ENCODE measurements at places on chromosomes 4 and X.
A peak's percentile ranks its signal among the peaks of the same experiment; 100 is the strongest.

DNA sequence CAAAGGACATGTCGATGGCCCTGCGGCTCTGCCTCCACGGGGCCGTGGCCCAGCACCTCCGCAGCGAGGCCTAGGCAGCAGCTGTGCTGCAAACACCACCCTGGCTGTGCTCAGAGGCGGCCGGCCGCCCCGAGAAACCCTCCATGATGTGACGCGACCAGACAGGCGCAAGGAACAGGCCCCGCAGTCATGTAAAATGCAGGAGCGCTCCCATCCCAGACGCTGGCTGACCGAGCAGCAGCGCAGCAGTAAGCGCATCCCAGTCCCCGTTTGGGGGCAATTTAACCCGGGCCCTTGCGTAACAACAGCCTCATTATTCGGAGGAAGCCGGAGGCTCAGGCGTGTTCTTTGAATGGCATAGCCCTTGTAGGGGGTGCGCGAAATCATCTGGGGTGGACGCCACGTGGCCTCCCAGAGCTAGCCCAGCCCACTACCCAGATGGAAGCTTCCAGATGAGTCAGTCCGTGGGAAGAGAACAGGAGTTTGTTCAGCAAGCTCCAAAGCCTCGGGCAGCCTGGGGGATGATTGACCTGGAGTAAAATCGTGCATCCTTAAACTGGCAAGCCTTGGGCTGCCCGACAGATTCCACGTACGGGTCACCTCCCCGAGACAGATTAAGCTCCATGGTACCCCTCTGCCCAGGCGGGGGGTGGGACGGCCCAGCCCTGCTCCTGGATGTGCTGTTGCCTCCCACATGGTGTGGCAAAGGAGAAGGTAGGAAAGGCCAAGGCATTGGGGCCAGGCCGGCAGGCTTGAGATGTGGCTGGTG lies 124.0 kb downstream of the HMX1 start:
- DNase-seq = no peak

GRCh38 chrX:14718403-14718802 lies 154.5 kb downstream of the FANCB start:
- no peak for DNase-seq

GRCh38 chrX:53223955-53224859 lies 800 bp downstream of the KDM5C start:
- DNase-seq = peak; percentile 6

GRCh38 chr4:86955888-86956451 lies 21.2 kb downstream of the AFF1 start:
- no peak for DNase-seq

GRCh38 chr4:123351713-123352112 lies 44.9 kb upstream of the SPRY1 start:
- DNase-seq = no peak

DNA sequence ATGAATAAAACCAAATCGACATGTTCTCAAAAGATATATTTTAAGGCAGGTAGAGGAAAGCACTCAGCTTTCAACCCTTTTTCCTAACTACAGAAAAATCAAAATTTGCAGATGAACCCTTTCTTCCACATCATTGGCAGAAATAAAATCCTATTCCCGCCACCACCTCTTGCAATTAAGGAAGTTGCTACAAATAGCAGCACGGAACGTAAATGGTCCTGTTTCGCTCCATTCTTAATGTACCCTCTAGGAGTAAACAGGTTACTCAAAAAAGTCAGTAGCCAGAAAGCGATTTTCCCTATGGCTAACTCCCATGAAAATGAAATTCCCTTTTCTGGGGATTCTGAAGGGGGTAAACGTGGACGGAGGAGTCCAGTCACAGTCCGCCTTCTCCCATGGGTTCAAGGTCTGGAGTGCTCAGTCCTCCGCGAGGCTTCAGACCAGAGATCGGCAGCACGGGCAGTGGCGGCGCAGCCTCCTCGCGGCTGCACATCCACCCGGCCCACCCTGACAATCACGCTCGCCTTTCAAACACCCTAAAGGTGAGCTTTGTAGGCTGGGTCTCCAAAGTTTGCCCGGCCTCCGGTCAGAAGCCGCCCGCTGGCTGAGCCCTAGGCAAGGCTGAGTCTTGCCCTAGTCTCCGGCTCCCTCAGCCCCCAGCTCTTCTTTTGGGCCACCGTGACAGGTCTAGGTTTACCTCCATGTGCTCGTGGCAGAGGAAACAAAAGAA lies 1.8 kb downstream of the ATP11C start:
- peak; percentile 11 for DNase-seq

DNA sequence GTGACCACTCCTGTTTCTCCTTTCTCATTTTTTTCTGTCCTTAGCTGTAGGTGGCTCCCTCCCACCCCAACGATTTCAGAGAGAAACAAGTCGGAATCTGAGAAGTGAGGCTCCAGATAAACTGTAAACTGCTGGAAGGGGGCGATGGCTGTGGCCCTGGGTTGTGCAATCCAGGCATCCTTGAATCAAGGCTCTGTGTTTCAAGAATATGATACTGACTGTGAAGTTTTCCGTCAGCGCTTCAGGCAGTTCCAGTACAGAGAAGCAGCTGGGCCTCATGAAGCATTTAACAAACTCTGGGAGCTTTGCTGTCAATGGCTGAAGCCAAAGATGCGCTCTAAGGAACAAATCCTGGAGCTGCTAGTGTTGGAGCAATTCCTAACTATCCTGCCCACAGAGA lies 37.7 kb downstream of the ETDC start:
- no peak for DNase-seq

GRCh38 chr4:39637586-39638353 lies 895 bp downstream of the SMIM14 start:
- DNase-seq = peak; percentile 27

DNA sequence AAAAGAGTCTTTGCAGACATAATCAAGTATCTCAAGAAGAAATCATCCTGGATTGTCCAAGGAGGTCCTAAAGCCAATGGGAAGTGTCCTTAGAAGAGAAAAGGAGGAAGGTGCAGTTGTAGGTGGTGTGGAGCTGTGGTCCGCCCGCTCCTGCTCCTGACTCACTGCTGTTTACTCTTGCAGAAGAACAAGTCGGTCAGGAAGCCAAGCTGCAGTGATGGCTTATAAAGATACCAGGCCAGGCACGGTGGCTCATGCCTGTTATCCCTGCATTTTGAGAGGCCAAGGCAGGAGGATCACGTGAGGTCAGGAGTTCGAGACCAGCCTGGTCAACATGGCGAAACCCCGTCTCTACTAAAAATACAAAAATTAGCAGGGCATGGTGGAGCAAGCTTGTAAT lies 66.4 kb upstream of the ATP6AP2 start:
- no peak for DNase-seq

DNA sequence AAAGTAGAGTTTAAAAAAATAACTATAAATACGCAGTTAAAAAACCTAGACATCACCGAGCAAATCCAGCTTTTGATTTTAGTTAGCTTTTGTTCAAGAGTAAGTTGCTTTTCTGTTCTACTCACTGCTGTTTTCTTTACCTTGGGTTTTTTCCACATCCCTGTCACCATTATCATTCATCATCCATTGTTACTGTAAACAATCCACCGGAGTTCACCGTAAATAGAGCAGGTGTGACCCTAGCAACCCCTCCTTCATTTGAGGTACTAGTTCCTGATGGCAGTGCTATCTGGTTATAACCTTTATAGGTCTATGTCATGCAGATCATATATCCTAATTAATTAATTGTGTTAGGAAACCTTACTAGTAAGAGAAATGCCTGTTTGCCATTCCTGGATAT lies 43.0 kb upstream of the TEX13D start:
- no peak for DNase-seq

GRCh38 chrX:101408532-101408841 lies 465 bp downstream of the HNRNPH2 start:
- no peak for DNase-seq

DNA sequence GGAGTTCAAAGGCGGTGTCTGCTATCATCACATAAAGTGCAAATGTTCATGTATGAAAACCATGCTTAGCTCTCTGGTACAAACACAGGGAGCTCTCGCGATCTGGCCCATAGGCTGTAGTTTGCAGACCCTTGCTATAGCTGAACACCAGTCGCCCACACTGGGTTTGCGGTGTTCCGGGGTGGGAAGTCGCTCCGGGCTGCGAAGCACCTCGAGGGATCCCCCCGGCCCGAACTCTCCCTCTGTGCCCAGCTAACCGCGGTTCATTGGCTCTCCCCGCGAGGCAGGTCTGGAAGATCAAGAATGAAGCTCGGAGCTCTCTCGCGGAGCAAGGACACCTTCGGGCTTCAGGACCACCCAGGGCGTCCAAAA lies 341 bp upstream of the PRPS2 start:
- DNase-seq = no peak

- DNase-seq = no peak
Measured at GRCh38 chr4:163378661-163379060, 35.0 kb downstream of the NPY5R start.

All from activated CD4-positive, alpha-beta T cell treated with anti-CD3 and anti-CD28 coated beads, Interleukin-2, amount 10 ng/mL, durations not matched to agents 7 days and 5 days (primary cell).